NCI-H524 treated with DMSO at 0.1 percent for 48 hours (cell line): ENCODE measurements at places on chromosomes 5 and 9.
A peak's percentile ranks its signal among the peaks of the same experiment; 100 is the strongest.

DNA sequence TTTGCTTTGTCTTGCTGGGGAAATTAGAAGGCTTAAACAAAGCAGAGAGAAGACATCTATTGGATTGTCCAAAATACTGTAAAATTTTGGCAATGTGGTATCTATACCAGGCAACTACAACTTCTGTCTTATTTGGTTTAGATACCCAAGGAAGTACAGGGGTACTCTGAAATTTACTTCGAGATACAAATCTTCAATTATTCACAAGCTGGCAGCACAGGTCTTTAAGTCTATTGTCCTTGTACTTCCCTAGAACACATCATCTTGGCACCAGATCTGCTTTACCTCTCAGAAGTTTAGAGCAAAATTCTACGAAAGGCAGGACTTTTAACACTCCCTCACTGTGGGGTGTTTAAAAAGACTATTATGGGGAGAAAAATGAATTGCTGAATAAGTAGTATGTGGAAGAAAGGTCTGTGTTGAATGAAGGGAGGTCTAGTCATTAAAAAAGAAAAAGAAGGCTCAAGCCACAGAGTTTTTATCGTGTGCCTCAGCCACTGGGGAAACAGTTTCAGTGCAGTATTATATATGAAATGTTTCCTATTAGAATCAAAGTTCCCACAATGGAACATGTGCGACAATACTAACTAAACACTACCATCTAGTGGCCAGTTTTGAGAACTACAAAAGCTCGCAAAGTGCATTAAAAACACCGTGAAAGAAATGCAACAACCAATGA lies 93.7 kb downstream of the PDE4D start:
- peak; percentile 10 for DNase-seq

- DNase-seq, result peak; percentile 73
These were observed 111.5 kb upstream of the RAPGEF1 start for GRCh38 chr9:131851414-131851813.

DNA sequence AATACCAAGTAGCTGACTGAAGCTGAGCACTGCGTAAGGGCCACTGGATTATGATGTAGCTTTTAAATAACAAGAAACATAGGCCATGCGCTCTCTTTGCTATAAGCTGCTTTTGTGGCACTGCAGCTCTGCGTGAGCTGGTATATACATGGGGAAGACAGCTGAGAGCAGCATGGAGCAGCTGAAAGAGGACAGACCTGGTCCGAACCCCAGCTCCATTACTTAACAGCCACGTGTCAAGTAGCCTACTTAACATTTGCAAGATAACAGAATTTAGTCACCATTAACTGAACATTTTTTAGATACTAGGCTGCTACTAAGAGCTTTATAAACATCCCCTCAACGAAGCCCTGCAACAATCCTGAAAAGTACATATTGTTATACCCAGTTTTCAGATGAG lies 69.3 kb downstream of the PTPN3 start:
- no peak for DNase-seq

DNA sequence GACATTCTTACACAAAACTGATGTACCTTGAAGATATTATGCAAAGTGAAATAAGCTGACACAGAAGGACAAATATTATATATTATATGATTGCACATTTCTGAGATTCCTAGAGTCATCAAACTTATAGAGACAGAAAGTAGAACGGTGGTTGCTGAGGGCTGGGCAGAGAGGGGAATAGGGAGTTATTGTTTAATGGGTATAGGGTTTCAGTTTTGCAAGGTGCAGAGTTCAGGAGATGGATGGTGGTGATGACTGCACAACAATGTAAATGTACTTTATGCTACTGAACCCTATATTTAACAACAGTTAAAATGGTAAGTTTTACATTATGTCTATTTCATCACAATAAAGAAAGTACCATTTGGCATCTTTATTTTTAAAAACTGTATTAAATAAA lies 315.8 kb upstream of the POU5F2 start:
- no peak for DNase-seq

DNA sequence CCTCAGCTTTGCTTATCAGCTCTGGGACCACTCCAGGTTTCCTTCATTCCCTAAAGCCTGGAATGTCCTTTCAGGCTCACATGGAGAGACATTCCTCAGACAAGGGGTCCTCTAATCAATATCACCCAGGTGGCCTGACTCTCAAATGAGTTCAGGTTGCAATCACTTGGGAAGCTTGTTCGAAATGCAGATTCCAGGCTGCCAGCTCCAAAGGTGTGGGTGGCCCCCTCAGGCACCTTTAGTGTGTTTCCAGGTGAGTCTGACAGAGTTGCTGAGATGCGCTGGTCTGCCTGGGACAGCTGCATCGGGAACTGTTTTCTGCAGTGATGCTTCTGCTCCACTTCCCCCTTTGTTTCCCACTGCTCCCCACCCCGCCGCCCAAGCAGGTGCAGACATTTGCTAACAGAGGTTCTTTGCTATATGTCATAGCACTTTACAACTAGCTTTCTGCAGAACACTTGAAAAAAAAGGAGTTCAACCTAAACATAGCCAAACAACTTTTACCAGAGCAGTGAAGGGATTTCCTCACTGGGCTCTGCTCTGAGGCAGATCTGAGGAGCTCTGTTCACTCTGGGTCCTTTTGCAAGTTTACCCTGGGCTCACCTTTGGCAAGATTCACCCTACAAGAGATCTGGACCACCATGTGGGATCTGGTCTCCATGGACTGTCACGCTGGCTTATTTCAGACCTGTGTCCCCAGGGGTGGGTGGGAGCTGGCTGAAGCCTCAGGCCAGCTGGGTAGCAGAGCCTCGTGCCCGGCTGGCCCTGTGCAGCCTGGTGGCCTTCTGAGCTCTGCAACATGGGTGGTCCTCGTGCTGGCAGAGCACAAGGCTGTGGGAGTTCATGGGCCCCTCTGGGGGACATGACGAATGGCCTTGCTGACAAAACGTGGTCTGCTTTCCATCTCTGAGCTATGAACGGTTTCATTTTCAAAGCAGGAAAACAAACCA lies 539.6 kb downstream of the CCDC171 start:
- DNase-seq, result no peak

DNA sequence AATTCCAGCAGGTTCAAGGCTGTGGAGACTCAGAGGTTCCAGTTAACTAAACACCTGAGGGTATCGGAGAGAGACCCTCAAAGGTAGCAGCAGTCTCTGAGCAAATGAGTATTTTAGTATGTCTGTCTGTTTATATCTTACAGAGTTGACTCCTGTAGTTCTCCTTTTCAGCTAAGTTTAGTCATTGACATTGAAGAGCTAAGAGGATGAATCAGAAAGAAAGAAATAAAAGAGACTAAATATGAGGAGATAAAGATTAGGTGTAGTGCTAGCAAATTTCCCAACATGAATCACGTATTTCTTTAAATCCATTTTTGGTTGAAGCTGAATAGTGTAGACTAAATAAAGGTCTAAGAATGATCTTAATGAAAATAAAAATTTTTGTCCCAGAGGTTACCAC lies 474.0 kb upstream of the RGMB start:
- DNase-seq, result no peak

DNA sequence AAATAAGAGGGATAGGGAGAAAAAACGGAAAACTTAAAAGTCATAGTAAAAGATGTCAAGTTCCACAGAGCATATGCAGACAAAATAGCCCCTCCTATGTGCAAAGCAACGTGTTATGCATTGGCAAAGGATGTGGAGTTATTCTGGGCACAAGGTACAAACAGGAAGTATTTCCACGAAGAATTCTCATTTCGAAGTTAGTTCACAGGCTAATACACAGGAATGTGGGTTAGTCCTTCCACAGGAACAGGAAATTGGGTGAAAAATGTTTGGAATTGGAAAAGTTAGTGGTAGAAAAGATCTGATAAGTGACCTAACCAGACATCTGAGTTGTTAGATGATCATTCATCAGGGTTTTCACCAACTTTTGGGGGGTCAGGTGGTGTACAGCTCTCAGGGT lies 326.6 kb downstream of the EBF1 start:
- DNase-seq, result no peak

DNA sequence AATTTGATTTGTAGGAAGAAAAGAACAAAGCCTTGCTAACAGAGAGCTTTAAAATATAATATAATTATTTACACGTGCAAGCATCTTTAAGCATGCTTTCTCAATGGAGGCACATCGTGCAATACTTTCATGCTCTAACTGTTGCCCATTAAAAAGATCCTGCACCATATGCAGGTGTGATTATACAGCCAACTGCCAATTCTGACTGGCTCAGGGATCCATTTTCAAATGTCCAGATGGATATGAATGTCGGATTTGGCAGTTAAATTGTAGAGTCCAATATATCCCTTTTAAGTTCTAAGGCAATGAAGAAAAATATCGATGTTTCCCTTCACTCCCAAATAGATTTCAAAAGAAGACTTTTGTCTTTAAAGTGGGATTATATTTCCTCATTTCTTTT lies 416.4 kb upstream of the CD180 start:
- DNase-seq, result peak; percentile 5
